Caco-2 (cell line): ENCODE measurements at places on chromosomes 7 and 10.

DNA sequence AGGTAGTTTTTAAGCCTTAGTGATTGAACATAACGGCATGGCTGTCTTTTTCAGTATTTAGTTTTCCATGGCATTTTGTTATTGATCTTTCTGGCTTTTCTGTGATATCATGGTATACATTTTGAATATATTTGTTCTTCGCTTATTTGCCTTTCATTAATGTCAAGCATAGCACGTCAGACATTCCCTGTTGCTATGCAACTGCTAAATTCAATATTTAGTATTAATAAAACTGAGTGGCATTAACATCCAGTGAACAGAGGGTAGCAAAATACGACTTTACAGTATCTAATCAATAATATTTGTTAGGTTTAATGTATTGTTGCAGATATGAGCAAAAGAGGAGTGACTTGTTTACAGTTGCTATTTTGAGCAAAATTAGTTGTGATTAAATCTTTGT, 72.5 kb downstream of the LCOR start:
- DNase-seq: no peak

- DNase-seq: no peak
Measured at GRCh38 chr10:111506266-111507034, 429.6 kb downstream of the ADRA2A start.

DNA sequence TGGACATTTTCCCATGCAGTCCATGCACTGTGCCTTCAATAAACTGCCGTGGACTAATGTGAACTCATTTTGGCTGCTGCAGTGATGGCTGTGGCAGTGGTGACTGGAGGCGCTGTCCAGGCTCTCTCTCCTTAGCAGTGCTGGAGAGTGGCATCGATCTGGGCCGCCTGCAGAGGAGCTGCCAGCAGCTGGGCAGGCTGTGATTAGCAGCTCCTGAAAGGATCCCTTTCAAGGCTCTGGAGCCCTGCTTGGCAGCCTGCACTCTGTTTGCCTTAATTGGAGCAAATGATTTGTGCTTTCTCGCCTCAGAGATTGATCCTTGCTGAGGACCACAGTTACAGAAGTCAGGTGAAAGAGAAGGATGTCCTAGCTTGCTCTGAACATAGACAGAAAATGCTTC, 130.1 kb upstream of the VWC2 start:
- no peak for DNase-seq

GRCh38 chr10:92972066-92972870, 88.3 kb upstream of the CYP26C1 start:
- DNase-seq: peak; percentile 8

DNA sequence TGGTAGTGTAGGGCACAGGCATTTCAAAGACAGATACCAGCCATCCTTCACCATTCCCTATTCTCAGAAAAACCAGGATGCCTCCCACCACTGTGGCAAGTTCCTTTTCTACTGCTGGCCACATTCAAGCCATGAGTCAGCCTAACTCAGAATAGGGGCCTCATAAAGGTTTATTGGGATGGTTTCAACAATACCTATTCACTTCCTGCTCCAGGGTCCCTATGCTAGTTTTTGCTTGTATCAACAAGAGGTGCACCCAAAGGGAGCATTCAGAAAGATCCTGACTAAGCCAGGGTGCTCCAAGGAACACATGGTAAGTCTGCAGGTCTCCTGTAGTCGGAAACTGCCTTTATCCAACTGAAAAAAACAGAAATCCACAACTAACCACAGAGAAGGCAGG, 76.9 kb upstream of the EGR2 start:
- DNase-seq: no peak

- DNase-seq: no peak
Measured at GRCh38 chr7:128129224-128129864, 98.1 kb upstream of the LRRC4 start.

DNA sequence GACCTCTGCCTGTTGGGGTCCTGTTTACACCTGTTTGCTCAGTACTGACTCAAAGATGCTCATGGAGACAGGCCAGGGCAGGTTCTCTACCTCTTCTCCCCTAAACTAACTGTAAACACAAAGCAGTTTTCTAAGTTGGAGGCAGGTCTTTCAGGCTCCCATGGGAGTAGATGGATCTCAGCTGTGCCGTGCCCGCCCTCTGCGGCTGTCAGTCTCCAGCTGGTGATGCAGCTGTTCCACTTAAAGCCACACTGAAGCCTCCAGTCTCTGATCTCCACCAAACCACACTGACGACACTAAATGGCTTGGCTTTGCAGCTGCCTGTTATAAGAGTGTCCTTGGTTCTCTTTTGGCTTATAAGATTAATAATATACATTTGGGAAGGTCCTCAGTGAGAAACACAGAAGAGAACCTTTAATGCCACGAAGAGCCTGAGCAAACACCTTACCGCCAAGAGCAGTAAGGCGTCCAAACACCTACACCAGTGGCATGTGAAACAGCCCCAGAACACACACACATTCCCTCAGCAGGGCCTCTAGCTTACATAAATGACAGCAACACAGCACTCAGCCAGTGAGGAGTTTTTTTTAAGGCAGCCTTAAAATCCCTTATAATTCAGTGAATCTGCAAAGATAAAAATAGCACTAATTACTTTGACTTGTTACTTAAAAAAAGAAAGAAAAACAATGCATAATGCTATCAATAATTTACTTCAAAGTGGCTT, 60.4 kb upstream of the KCNIP2 start:
- no peak for DNase-seq

DNA sequence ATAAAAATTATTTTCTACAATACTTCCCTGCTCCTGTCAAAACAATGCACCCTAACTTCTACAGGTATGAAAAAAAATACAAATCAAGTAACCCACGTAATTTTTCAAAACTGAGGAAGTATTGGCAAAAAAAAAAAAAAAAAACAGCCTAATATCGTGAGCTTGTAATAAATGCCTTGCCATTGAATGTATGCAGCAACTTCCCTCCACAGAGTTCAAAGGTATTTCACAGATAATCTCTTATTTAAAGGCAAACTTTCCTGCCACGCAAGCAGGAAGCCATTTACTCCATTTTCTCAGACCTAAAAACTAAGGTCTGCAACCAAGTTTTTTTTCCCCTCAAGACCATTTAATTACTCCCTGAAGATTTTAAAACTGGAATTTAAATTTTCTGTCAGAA, 642 bp upstream of the AGR2 start:
- DNase-seq: no peak

- no peak for DNase-seq
Measured at GRCh38 chr7:64946772-64947171, 43.7 kb downstream of the ZNF273 start.

- no peak for DNase-seq
Measured at GRCh38 chr10:47264797-47265281, 35.2 kb upstream of the GDF10 start.

DNA sequence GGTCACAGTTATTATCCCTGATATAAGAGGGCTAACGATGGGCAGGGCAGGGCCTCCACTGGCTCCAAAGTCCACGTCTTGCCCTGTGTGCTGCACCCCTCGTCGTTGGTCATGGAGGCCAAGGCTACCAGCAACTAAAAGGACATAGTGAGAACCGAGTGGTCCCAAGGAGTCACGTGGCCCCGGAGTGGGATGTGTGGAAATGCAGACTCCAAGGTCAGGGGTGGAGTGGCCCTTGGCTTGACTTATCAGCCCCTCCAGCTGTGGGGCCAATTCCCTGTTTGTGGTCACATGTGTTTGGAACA, 30.7 kb downstream of the BTBD16 start:
- DNase-seq: no peak

DNA sequence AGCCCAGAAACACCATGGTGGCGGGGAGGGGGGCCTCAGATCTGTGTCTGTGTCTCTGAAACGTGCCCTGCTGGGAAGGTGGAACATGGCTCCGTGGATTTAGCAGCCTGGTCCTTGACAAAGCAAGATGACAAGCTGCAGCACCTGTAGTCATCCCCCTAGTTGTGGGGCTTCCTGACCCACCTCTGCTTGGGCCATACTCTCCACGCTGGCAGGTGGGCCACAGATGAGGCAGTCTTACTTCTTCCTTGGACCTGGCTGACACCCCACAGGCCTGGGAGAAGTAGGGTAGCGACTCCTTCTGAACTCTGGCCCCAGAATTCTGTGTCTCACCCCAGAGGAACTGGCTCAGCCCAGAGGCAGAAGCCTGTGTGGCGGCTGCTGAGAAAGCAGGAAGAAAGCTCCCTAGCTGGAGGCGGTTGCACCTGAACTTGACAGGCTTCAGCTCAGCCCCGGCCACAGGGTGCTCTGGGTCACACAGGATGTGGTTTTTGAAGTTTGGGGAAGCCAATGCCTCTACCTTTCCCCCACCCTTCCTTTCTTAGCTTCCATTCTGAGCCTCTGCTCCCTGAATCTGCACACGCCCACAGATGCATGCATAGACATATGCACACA, 113.9 kb downstream of the ABLIM1 start:
- no peak for DNase-seq

DNA sequence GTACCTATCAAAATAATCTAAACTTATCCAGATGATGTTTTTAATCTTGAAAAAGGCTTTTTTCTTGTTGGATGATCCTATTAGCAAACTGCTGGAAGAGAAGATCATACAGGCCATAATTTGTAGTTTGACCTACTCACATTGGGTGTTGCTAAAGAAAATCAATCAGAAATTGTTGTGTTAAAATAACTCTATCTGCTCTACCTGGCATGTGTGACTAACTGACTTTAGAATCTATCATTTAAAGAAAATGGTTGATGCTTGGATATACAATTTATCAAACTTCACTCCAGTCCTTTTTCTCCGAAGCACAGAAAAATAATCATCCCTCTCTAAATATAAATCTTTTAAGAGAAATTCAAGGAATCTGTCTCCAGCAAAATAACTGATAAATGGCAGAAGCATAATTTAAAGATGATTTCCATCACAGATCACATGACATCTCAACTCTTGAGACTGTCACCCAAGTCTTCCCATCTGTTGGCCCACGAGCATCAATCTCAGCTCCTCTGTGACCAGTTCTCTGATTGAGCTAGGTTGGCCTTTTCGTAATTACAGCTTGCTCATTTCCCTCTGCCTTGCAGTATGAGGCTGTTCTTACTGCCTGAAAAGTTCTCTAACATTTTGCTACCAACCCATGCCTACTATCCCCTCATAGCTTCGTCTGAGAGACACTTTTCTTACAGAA, 36.4 kb downstream of the CABCOCO1 start:
- no peak for DNase-seq

DNA sequence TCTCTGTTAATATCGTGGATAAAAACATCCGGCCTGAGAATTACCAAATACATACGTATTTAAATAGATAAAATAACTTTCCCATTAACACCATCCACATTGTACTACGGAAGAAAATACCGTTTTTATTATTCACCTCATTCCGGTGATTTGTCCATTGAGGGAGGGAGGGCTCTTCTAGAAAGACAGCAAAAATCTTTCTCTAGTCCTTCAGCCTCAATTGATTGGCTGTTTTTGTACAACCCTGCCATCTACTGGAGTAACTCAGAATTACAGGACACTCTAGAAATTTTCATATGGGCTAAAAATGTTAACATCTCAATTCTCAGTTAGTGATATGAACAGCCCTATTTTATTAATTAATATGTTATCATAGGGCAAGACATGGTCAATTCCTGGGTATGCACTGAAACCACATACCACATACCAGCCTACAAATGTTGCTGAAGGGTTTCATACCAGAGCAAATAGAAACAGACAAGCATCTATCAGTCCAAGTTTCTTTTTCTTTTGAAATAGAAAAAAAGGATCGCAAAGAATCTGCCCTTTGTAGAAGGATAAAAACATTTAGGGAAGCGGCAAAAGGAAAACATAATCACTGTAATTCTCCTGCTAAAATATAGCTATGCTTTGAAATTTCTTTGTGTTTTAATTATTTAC, 55.8 kb upstream of the CDCA7L start:
- no peak for DNase-seq

GRCh38 chr10:26430641-26431163, 7.4 kb upstream of the APBB1IP start:
- DNase-seq: no peak

DNA sequence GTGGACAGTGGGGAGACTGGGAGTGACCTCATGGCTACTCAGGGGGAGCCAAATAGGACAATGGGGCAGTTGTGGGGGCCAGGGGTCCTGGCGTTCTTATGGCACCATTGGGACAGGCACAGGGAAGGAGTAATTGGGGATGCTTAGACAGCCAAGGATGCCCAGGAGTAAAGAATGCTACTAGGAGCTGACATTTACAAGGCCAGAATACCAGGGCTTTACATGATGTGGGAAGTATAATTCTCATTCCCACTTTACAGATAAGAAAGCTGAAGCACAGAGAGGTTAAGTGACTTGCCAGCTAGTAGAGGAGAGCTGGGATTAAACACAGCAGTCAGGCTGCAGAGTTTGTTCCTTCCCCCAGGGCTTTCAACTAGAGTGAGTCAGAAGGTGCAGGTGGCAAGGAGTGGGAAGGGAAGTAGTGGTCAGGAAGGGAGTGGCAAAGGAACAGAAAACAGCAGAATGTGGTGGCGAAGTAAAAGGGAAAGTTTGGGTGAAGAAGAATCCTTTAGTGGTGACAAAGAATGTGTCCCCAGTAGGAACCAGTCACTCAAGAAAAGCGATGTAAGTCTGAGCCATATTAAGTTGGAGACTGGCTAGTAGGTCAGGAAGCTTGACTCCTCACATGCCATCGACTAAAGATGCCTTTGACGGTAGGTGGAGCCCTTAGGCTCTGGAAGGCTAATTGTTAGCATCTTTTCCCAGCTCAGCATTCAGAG, 32.8 kb downstream of the CPVL start:
- peak; percentile 73 for DNase-seq

GRCh38 chr7:102823390-102824119, 74.8 kb downstream of the FAM185A start:
- DNase-seq: peak; percentile 2

- no peak for DNase-seq
Measured at GRCh38 chr10:110442746-110443145, 55.0 kb upstream of the DUSP5 start.

DNA sequence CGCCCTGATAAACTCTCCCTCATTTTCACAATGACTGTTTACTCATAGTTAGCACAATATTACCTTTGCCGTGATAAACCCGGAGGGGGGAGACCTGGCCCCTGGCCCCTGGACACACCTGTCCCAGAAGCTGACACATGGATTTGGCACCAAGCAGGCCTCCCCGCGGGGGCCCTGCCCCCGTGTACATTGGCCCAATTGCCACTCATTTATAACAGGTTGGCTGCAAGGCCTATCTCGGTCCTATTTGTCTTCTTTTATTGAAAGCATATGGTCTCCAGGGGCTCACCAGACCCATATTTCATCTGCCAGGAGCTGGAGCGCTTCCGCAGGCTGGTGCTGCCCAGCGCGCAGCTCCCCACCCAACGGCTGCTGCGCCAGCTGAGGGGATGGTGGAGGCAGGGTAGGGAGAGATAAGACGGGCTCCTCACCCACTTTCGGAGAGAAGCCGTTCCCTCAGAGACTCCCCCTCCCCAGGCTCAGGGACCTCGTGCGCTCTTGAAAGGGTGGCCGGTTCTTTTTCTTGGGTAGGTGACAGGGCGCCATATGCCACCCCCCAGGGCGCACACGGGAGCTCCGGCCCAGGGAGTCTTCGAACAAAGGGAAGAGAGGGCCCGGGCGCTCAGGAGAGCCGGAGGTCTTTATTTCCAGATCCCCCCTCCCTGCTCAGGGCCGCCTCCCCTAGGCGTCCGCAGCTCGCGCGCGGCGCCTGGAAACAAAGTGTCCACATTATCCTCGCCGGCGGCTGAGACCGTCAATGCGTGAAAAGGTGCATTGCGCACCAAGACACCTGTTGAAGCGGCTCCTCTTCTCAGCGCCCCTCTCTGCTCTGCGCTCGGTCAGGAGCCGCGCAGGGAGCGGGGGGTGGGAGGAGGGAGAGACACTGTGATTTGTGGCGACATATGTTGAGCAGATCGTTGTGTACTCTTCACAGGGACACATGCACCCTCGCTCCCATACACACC, 4.3 kb upstream of the NEUROG3 start:
- no peak for DNase-seq
